ENCODE measurements at places on chromosomes 3 and 15. TPM values are rescaled to one million over a fixed set of nuclear protein-coding genes. Genes with fewer than 3 reads are reported as not detected.

DNA sequence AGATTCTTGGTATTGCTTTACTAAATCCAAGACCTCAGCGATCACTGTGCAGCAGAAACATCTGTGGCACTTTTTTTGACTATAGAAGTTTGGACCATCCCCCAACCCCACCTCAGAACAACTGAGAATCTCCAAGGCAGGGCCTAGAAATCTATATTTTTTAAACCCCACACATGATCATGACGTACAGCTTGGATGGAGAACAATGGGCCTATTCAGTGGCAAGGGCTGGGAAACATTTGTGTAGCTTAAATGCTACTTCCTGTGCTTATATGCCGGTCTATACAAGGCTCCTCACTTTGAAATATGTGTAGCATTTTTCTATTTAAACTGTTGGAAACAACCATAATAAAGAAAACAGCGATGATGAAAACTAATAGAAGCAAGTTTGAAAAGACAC, 55.1 kb upstream of the SPRED1 start:
- no peaks in the 10 kb centered on the region for H3K36me3 ChIP-seq
- H3K4me3 ChIP-seq, result no peak overlapping the region
- H3K27me3 ChIP-seq, result peaks cover 12% of the 10 kb centered on the region

GRCh38 chr15:60605879-60606307, 127.0 kb upstream of the ICE2 start:
- peaks cover 15% of the 10 kb centered on the region for H3K4me1 ChIP-seq
- no peak overlapping the region for H3K27ac ChIP-seq
- DNase-seq, result no peak

DNA sequence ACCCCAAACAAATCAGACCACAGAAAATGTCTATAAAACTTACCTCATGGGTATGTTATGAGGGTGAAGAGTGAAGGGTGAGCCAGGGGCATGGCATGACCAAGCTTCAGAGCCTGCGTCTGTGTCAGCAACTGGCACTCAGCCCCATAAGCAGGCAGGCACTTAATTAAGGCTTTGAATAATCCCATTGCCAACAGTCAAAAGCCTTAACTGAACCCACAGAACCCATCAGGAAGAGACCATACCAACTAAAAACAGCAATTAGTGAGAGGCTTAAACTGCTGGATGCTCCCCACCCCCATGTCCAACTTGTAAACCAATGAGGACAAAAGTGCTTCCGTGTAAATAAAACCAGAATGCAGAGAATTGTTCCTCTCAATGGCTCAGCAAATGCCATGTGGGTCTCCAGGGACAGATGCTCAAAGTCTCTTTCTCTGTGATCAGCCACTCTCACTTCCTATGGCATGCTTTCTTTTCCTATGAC, 126.0 kb downstream of the MYLK start:
- peaks cover 2% of the 10 kb centered on the region for H3K27me3 ChIP-seq
- DNase-seq, result no peak
- H3K27ac ChIP-seq, result no peak overlapping the region
- no peaks in the 10 kb centered on the region for H3K4me1 ChIP-seq
- H3K36me3 ChIP-seq, result no peaks in the 10 kb centered on the region

DNA sequence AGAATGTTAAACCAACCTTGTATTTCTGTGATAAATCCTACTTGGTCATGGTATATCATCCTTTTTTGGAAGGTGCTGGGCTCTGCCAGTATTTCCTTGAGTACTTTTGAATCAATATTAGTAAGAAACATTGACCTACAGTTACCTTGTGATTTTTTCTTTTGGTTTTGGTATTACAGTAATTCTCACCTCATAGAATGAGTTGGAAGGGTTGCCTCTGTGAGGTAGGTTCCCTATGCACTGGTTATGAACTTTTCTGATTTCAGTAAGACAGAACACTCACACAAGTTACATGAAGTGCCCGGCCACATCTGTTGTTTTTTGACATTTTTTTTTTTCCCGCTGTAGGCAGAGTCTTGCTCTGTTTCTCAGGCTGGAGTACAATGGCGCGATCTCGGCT, 20.0 kb downstream of the PCCB start:
- no peaks in the 10 kb centered on the region for H3K27me3 ChIP-seq
- peaks cover 34% of the 10 kb centered on the region for H3K4me1 ChIP-seq

The ZDHHC19 gene
- not detected for total RNA-seq
